HAP-1 (cell line): ENCODE measurements at places on chromosomes 5 and 9.

DNA sequence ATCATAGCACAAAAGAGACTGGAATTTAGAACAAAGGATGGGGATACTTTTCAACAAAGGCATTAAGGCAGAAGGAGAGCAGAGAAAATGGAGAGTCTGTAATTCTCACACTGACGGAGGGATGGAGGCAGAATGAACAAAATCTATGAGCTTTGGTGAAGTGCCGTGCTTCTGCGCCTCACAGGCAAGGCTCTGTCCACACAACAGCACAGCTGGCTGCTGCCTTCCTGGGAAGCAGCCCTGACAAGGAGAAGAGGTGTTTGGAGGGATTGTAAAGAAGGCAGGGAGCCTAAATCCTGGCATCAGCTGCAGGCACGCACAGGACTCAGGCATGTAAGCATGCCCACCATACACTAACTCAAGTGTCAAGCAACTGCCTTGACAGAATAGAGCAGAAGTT is 485.2 kb upstream of the KIF2A start:
- DNase-seq, result no peak

DNA sequence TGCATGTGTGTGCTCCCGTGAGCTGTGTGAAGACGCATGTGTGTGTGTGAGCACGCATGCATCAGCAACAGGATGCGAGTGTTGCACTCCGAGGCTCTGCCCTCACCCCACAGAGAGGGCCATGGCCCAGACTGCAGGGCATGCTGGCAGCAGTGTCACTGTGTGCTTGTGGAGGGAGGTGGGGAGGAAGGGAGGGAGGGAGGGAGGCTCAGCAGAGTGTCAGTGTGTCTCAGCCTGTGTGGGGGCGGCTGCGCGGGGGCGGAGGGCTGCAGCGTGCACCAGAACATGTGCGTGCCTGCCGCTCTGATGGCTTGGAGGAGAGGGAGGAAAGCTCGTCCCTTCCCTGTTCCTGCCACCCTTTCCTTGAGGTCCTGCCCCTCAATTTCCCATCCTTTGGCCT is 5.3 kb downstream of the CAMK2A start:
- DNase-seq, result no peak

GRCh38 chr5:116475338-116475737 is 99.3 kb downstream of the SEMA6A start:
- DNase-seq, result no peak

GRCh38 chr5:75620184-75620959 is 9.1 kb downstream of the ANKDD1B start:
- no peak for DNase-seq

- DNase-seq, result no peak
These were observed 69.5 kb upstream of the RAD23B start for GRCh38 chr9:107213561-107214028.

DNA sequence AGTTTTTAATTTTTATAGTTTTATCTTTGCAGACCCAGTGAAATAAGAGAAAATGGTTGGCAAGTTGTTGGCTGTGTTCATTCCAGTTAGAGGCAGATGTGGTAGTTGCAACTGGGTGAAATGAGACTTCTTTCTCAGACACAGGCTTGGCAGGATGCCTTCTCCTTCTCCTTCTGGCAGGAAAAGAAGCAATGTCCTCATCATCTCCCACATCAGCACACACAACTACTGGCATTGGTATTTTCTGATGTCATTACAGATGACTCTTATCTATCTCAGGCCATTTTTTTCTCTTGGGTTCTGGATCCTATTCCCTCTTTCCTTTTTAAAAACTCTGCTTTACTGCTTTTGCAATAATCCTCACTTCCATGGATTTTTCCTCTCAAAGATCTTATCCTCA is 103.3 kb upstream of the EDIL3 start:
- DNase-seq, result no peak

- DNase-seq, result no peak
These were observed 86.9 kb upstream of the CTNNA1 start for GRCh38 chr5:138666226-138666742.

DNA sequence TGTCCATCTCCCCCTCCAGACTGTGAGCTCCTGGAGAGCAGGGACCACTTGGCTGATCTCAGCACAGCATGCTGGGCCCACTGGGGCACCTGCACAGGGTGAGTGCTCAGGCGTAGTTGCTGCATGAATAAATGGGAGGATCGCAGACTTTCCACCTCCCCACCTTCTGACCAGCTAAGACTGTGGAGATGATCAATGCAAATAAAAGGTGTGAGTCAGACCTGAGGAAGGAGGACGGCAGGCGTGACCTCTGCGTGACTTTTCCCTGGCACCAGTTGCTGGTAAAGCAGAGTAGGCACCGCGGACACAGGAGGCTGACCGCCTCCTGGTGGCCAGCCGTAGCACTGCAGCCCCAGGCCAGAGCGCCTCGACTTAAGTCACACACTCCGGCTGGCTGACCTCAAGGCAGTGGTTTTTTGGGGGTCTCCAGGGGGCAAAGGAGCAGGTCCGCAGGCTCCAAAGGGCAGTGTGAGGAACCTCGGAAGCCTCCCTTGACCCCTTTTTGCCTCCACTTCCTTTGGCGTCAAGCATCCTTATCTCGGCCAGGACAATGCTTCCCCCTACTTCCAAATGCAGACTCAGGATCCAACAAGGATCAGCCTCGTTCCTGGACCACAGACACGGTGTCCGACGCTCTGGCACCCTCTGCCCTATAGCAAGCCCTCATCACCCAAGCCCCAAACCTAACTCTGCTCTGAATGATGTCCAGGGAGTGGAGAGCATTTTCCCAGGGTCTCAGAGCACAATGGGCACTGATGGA is 12.7 kb upstream of the TDRD7 start:
- DNase-seq, result peak; percentile 77

DNA sequence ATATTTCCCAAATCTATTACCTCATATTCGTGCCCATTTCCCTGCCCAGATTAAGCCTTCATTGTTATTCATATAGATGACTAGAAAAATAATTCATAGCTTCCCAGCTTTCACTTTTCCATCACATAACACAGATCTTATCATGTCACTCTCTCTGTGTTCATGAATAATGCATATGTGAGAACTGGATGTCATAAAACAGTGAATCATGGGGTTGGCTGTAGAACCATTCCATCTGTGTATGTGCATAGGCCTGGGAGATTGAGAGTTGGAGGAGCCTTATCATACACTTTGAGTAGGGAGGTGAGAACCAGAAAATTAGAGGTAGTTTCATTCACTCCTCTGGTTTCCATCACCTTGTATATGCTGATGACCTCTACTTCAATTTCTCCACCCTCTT is 73.9 kb upstream of the RANBP6 start:
- no peak for DNase-seq

- no peak for DNase-seq
These were observed 465.9 kb downstream of the CDH9 start for GRCh38 chr5:26572480-26572879.

- DNase-seq, result no peak
These were observed 14.8 kb upstream of the FSTL4 start for GRCh38 chr5:133627180-133627579.

DNA sequence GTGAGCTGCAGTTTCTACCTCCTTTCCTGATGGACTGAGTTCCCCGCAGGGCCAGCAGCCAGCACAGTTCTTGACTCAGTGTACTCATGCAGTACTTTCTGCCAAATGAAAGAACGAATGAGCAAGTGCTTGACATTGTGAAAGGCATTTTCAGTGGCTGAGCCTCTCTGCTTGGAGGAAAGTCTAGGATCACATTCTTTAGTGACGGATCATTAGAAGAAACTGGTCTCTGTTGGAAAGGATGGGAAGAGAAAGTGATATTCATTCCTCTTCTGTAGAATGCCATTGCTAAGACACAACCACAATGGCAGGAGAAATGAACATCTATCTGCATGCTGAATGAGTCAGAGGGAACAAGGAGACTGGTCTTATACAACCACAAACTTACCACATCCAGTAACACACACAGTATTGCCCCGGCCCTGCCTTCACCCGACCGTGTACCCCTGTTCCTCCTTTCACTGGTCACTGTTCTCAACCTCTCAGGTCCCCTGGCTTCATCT is 206.9 kb downstream of the CRB2 start:
- DNase-seq, result no peak

DNA sequence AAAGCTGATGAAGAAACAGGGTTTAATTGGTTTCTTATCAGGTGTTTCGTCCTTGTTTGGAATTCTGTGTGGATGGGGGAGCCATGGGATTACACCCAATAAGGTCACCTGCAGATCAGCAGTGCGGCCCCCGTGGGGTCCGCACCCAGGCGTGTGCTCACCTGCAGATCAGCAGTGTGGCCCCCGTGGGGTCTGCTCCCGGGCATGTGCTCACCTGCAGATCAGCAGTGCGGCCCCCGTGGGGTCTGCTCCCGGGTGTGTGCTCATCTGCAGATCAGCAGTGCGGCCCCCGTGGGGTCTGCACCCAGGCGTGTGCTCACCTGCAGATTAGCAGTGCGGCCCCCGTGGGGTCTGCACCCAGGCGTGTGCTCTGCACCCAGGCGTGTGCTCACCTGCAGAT is 41.7 kb upstream of the CEP72 start:
- DNase-seq, result no peak

- no peak for DNase-seq
These were observed 43.3 kb downstream of the SPARC start for GRCh38 chr5:151643388-151643787.

DNA sequence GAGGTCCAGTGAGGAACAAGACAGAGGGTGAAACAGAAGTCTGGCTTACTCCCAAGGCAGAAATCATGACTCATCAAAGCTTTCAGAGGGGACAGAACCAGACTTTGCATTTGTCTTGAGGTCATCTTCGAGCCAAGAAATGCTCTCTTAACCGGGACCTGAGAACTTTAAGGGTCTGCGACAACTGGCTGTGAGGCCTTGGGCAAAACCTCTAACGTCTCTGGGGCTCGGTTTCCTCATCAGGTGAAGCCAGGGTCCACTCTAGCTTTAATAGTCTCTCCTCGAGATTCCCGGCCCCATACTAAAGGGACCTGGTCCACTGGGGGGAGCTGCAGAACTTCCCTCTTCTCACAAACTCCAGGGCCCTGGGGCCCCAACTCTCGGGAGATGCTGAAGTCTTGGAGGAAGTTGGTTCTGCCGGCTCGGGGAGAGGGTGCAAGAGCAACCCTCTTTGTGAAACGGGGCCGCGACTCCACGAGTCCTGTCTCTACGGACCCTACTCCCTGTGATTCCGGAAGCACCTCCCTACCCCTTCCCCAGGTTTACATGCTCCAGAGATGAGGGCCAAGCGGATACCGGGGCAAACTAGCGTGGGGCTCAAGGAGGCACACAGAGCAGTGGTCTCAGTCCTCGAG is 2.6 kb downstream of the GLIS3 start:
- DNase-seq, result peak; percentile 48

DNA sequence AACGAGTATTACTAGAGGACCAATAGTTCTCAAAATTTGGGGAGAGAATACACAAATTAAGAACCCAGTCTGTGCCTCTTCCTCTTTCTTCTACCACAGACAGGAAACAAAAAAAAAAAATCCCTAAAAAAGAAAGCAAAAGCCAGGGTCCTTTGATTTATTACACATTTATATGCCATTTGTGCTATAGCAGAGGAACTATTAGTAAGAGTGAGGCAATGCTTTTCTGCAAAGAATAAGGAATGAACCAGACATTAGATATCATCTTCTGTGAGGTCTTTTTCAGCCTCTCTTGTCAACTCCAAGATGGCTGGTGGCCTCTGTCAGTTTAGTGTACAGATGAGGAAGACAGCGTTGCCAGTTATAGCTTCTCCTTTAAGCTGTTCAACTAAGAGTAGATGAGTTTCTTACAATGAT is 127.6 kb downstream of the RFX3 start:
- DNase-seq, result no peak

DNA sequence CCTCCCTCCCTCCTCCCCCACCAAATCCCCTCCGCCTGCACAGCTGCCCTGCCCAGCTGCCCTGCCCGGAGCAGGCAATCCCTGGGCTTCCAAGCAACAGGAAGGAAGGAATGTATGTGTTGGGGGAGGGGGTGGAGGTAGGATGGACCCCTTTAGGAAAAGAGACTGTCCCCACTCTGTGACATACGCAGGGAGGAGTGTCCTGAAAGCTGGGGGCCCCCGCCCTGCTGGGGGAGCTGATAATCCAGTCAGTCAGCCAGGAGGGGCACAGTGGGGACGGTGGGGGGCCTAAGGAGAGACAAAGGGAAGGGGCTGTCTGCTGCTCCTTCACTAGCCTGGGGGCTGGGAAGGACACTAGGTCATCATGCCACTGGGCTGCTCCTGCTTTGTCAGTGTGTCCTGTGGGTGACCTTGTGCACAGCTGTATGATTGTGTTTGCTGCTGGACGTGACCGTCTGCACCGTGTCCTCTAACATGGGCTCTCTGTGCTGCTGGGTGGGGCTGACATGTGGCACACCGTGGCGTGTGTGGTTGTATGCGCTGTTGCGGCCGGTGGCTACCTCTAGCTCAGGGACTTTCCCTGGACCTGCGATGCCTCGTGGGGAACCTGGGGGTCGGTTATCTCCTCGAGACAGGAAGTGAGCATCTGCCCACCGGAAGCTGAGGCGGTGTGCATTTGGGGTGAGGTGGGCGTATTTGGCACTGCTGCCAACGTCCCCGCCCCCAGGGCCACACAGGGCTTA is 3.0 kb downstream of the N4BP3 start:
- no peak for DNase-seq

GRCh38 chr5:164175083-164175482 is 669.7 kb downstream of the MAT2B start:
- DNase-seq, result no peak

- DNase-seq, result no peak
These were observed 120.0 kb downstream of the FER start for GRCh38 chr5:108867656-108868055.

- no peak for DNase-seq
These were observed 151.1 kb upstream of the SMIM23 start for GRCh38 chr5:171634511-171634910.

DNA sequence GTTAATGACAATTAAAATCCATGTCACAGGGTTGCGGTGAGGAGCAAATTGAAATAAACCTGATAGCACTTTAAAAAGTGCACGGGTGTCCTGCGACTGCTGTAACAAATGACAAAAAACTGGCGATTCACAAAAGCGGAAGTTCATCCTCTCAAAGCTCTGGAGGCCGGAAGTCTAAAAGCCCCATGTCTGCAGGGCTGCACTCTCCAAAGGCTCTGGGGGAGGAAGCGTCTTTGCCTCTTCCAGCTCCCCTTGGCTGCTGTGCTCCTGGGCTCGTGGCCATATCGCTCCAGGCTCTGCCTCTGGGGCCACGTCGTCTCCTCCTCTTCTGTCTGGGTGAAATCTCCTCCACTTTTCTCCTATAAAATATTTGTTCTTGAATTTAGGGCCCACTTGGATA is 273.9 kb upstream of the IRX2 start:
- no peak for DNase-seq

GRCh38 chr9:15867988-15868387 is 315.1 kb downstream of the CCDC171 start:
- no peak for DNase-seq

DNA sequence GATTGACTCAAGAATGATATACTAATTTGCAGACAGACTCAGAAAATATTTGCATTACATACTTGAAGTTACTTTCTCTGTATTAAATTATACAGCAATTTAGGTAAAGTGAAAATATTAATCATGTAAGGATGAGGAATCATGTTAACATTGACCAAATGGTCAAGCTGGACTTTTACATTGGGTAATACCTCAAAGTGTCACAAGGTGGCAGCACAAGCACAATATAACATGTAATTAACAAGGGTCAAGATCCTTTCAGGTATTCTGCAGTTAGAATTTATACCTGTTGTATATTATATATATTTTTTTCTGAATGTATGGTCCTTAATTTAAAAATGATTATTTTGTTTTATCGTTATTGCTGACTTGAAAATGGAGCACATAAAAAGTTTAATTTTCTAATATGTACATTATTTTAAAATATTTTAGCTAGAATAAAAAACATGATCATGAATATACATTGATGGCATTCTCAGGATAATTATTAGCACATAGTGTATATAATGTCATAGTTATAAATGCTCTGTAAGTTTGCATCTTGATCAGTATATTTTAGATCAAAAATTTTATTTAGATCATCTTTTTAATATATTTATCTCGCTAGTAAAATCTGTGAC is 8.6 kb downstream of the HAPLN1 start:
- peak; percentile 71 for DNase-seq
